Vagina (tissue), 2 donors: ENCODE measurements at places on chromosomes 4 and X.
A peak's percentile ranks its signal among the peaks of the same experiment; 100 is the strongest.

DNA sequence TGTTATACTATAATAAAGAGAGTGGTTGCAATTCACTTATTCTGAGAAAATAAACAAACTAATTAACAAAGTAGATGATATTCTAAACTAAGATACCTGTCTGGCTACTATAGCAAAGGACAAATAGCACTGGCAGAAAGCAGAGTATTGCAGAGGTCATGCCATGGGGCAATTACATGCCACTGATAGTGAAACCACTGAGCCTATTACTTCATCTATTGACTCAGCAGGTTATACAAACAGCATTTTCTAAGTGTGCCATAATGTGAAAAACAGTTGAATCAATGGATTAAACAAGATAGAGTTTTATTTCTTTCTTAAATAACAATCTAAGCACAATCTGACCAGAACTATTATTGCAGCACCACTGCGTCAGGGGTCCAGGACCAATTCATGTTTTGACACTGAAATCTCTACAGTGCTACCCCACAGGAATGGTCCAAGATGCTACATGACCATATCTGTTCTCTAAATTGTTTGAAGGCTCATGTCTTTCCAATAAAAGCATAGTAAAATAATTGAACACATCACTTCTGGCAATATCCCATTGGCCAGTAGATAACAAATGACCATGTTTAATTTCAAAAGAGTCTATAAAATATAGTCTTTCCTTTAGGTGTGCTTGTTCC is 389.5 kb upstream of the GRID2 start:
- DNase-seq = no peak

- DNase-seq = no peak
Measured at GRCh38 chr4:73098016-73098415, 28.5 kb upstream of the COX18 start.

DNA sequence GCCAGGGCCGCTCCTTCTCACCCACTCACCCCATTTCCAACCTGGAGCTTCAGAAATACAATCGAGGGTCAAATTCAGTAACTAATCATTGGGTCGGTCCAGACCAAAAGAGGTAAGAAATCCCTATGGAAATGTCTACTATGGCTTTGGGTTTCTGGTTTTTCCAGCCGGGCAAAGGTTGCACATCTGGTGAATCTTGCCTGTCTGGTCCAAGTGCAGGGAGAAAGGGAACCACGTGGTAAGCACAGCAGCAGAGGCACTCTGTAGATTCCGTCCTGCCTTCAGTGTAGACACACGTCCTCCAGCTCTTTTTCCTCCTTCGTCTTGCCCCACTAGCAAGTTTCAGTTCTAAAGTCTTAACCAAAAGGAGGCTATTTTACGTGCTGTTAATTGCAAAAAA is 218.0 kb upstream of the JADE1 start:
- no peak for DNase-seq

- no peak for DNase-seq
Measured at GRCh38 chr4:124329134-124329533, 383.4 kb downstream of the ANKRD50 start.

DNA sequence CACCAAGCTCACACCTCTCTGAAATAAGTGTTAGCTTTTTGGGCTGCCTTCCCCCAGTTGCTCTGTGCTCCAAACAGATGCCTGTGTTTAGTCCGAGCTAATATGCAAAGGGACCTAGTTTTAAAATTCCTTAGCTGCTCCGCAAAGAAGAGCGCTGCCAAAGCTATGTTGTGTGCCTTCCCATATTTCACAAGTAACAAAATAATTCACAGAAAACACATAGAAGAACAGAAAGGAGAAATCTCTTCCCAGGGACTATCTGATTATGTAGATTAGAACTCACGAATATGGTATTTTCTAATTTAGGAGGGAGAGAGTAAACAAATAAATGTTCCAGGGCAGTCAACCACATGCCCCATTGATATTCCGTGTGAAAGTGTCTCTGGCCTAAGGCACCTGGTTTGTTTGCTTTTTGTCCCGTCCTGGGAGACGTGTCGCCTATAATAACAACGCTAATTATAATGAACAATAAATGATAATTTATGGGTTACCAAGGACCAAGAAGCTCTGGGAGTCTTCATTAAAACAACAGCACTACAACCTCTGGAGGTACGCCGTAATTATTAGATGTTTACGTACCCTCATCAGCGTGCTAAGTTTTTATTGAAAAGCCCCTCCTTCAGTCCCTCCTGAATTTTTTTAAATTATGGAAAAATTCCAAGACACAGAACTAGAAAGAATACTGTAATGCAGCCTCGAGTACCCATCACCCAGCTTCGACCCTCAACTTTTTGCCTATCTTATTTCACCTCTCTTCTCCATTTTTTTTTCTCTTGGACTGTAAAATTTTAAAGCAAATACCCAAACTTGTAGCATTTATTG is 1.2 kb upstream of the CCNG2 start:
- DNase-seq = no peak

DNA sequence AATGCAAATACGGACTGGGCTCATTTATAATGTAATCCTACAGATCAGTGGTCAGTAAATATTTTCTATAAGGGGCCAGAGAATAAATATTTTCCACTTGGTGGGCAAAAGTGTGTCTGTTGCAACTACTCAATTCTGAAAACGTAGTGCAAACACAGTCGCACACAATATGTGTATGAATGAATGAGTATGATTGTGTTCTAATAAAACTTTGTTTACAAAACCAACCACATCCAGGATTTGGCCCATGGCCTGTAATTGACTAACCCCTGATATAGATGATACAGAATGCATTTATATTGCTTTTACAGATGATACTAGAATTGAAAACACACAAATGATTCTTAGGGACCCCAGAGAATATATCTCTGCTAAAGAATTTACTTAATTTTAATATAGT is 197.6 kb downstream of the ASB9 start:
- no peak for DNase-seq

- no peak for DNase-seq
Measured at GRCh38 chr4:20624793-20625374, 75.4 kb upstream of the PACRGL start.

DNA sequence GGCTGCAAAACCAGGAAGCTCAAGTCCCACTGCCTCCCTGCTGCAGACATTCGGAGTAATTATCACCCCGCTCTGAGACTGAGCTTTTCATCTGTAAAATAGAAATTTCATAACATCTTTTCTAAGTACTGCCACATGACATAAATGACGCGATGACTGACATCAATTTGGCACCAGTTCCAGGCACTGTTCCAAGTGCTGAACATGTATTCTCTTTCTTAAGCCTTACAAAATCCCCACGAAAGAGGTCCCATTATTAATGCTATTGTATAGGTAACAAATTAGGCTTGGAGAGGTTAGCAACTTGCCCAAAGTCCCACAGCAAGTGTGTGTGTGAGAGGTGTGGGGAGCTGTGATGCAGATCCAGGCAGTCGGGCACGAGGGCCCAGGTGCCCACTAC is 56.4 kb downstream of the SLC2A9 start:
- DNase-seq = no peak

DNA sequence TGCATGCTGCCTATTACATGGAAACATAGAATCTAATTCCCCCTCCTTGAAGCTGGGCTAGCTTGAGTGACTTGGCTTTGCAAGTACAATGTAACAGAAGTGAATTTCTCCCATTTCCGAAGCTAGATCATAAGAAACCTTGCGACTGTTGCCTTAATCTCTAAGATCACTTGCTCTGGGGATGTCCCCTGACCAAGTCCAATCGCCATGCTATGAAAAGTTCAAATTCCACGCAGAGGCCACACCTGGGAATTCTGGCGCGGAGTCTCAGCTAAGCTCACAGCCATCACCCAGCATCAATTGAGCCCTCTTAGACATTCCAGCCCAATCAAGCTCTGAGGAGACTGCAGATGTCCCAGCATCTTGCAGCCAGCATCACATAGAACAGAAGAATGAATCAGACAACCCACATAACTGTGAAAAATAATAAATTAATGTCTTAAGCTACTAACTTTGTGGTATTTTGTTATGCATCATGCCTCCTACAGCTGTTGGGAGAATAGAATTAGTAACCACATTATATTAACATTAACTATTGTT is 27.0 kb downstream of the GPM6A start:
- DNase-seq = no peak

- no peak for DNase-seq
Measured at GRCh38 chr4:5615496-5616075, 92.8 kb downstream of the EVC2 start.

DNA sequence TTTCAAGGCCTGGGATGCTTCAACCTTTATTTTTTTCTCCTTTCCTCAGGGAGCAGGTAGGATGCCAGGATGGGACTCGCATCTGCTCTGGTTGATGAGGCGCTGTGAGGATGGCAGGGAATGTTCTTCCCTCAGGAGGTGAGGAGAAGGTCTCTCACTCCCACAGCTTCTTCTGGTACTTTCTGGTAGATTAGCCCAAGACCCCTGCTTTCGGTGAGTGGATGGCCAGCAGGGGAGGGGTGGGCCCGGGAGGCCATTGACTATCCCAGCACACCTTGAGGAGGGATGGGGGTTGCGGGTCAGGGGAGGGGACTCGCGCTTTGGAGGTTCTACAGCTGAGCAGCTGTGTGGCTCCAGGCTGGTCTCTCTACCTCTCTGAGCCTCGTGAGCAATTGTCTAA is 14.8 kb downstream of the CYTL1 start:
- DNase-seq = peak; percentile 70

- DNase-seq = no peak
Measured at GRCh38 chrX:22527302-22527701, 254.6 kb downstream of the CBLL2 start.

GRCh38 chr4:4455210-4455865 is 68.4 kb downstream of the NSG1 start:
- no peak for DNase-seq

DNA sequence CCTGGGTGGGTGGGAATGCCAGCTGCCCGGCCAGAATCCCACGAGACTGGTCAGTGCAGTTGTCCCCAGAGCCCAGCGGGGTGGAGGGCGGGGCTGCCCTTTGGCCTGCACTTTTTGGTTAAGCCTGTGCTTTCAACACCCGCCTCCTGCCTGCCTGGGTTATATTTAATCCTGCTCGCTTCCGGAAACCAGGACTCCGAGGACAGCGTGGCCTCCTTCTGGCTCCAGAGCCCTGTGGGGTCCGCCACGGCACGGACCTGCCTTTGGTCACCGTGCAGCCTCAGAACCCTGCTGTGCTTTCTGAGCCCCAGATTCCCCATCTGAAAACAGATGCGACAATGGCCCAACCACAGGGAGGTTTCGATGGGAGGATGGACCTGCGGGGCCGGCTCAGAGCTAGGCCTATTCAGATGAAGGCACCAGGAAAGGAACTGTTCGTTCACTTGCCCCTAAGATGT is 29.4 kb upstream of the KIAA0232 start:
- DNase-seq = no peak

DNA sequence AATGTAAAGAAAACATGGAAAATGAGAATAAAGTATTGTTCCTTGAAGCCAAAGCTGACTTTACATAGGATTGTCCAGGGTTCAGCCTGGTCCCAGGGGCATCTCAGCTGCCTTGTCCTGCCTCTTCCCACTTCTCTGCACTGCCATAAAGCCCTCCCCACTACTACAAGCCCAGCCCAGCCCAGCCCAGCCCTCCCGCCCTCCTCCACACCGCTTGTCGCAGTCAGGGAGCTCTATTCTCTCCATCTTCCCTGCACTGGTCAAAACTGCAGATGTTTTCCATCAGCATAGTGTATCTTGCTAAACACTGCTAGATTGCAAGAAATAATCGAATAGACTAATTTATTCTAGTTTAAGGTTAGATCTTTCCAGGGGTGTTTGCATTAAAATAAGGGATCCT is 100.3 kb downstream of the TENM3 start:
- DNase-seq = no peak

DNA sequence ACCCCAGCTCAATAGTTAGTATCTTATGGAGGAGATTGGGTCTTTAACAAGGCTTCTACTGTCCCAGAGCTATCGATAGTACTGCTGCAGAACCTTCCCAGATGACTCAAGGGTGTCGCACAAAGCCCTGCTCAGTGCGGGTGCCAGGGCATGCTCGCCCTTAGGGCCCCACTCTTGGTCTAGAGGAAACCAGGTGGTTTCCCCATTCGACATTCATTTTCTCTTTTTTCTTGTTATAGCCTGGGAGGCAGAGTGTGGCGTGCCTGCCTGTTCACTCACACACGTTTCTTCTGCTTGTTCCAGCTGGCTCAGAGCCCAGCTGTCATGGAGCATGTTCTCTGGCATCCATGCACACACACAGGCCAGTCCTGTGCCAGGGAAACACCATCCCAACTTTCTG is 144.5 kb downstream of the SMIM20 start:
- DNase-seq = no peak

- DNase-seq = no peak
Measured at GRCh38 chr4:8879574-8879973, 7.9 kb upstream of the HMX1 start.

DNA sequence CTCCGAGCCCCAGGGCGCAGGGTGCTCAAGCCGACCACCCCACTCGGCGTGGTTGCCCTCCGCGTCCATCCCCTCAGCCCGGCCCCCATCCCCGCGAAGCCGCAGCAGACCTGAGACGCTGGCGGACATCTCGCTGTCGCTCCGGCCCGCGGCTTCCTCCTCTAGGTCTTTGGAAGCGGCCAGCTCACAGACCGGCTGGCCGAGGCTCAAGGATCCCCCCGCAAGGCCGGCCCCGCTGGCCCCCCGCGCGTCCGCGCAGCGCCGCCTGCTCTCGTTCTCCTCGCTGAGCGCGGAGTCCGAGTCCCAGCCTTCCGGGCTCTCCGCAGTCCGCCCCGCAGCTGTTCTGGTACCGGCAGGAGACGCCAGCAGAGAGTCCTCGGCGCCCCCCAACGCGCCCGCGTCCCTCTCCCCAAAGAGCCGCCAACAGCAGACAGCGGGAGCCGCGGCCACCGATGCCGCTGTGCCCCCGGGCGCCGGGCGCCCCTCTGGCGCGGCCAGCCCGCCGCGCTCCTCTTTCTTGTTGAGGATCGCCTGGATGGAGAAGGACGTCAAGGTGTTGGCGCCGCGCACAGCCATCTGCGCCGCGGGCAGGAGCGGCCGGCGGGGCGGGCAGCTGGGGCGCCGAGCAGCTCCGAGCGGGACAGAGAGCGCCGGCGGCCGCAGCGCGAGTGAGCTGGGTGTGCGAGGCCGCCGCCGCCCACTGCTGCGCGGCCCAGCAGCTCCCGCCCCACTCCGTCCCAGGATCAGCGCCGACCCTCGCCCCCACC is at the start of gene NKX3-2:
TSS of gene NKX3-2 (minus strand) at position 670 of the 767 bp plus-strand sequence. CDS start at position 576, 94 bp downstream.
- no peak for DNase-seq

- no peak for DNase-seq
Measured at GRCh38 chrX:110304884-110305283, 13.0 kb downstream of the AMMECR1 start.

DNA sequence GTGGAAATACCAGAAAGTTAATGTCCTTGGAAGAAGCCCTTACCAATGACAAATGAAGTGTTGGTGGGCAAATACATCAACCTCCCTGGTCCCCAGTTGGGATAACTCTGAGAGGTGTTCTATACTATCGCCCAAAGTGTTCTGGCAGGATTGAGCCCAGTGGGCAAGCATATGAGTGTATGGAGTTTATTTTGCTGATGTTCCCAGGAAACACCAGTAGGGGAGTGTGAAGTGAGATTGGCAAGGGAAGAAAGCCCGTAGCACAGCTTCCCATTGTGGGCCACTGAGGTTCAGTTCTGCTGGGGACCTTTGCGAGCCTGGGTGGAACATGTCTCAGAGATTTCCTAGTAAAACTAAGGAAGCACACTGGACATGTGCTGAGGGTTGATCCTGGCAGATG is 65.1 kb downstream of the ARHGAP6 start:
- DNase-seq = no peak
